Pancreas (tissue), 10 donors: ENCODE measurements at places on chromosomes 2 and 18. TPM values are rescaled to one million over a fixed set of nuclear protein-coding genes. Genes with fewer than 3 reads are reported as not detected.

- H3K27me3 ChIP-seq, result no peaks in the 10 kb centered on the region
- no peak overlapping the region for H3K27ac ChIP-seq
- peaks cover 17% of the 10 kb centered on the region for H3K4me1 ChIP-seq
- no peak overlapping the region for H3K4me3 ChIP-seq
- H3K36me3 ChIP-seq, result no peaks in the 10 kb centered on the region
Measured at GRCh38 chr2:43303889-43304288, 77.5 kb upstream of the ZFP36L2 start.

DNA sequence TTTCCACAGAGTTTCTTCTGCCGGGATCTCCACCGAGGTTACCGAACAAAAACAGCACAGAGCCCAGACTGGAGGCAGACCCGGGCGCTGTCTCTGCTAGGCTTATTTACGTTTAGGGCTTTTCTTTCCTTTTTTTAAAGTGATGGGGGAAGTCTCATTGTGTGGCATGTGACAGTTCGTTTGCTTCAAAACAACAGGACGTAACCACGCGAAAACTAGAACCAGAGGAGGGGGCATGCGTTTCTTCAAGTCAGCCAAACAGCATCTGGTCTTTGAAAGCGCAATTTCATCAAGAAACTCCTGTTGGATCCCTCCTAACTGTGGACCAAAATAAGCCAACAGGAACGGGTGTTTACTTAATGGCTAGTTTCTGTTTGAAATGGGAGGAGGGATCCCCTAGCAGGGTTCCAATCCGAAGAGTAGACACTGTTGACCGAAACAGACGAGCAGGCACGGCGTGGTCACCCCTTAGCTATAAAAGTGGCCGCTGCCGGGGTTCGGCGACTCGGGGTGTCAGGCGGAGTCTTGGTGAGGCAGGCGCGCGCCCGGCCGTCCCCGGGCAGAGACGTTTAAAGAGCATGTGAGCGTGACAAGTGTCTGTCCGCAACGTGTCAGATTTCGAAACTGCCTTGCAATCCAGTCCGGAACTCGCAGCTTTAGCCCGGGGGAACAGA is 997 bp upstream of the TGIF1 start:
- H3K4me1 ChIP-seq, result peaks cover 7% of the 10 kb centered on the region
- peak; percentile 81 for DNase-seq
- H3K27me3 ChIP-seq, result no peaks in the 10 kb centered on the region
- H3K4me3 ChIP-seq, result peak overlapping the region; percentile 81
- no peaks in the 10 kb centered on the region for H3K36me3 ChIP-seq

DNA sequence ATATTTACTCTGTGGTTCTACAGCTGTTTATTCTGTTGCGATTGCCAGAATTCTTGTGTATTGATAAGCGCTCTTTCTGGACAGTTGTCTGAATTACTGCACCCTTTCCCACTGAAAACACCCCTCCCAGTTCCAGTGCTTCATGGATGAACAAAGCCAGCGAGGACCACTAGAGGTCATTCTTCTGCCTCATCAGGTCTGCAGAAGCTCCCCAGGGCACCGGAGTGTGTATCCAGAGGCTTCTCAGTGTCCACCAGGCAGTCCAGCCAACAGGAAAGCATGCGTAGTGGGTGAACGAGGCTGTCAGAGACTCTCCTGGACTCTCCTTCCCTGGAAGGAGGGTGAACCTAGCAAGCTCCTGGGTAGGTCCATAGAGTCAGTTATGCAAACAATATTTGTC is 40.6 kb upstream of the INHBB start:
- no peak overlapping the region for H3K4me3 ChIP-seq
- H3K4me1 ChIP-seq, result no peaks in the 10 kb centered on the region
- no peak overlapping the region for H3K27ac ChIP-seq
- no peaks in the 10 kb centered on the region for H3K27me3 ChIP-seq
- H3K36me3 ChIP-seq, result no peaks in the 10 kb centered on the region

- peaks cover under 1% of the 10 kb centered on the region for H3K4me1 ChIP-seq
- peak; percentile 33 for DNase-seq
- no peaks in the 10 kb centered on the region for H3K27me3 ChIP-seq
- H3K4me3 ChIP-seq, result no peak overlapping the region
- no peaks in the 10 kb centered on the region for H3K36me3 ChIP-seq
Measured at GRCh38 chr18:519019-519879, 18.7 kb upstream of the COLEC12 start.

- H3K27me3 ChIP-seq, result no peaks in the 10 kb centered on the region
- H3K27ac ChIP-seq, result no peak overlapping the region
- H3K36me3 ChIP-seq, result no peaks in the 10 kb centered on the region
- no peak overlapping the region for H3K4me3 ChIP-seq
- DNase-seq, result no peak
- no peaks in the 10 kb centered on the region for H3K4me1 ChIP-seq
Measured at GRCh38 chr18:46868169-46868921, 49.0 kb downstream of the PIAS2 start.

- H3K36me3 ChIP-seq, result no peaks in the 10 kb centered on the region
- no peaks in the 10 kb centered on the region for H3K4me1 ChIP-seq
- H3K4me3 ChIP-seq, result no peak overlapping the region
- no peak for DNase-seq
- no peaks in the 10 kb centered on the region for H3K27me3 ChIP-seq
Measured at GRCh38 chr18:9638886-9639285, 24.5 kb upstream of the PPP4R1 start.

DNA sequence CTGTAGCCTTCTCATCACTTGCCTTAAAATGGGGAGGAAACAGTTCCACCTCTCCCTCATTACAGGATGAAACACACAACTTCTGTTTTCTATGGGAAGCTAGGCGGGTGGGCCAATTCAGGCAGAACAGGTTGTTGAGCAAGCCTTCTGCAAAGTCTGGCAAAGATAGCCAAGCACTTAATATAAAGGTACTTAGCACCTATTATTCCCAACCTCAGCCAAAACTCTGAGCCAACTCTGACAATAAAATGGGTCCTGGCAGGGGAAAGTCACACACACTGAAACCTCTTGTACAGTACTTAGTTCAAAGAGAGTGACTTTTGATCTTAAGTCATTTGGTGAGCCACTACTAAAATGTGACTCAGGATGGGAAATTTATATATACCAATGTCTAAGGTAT is 15.8 kb upstream of the SOCS6 start:
- H3K4me3 ChIP-seq, result no peak overlapping the region
- H3K4me1 ChIP-seq, result no peaks in the 10 kb centered on the region
- no peaks in the 10 kb centered on the region for H3K27me3 ChIP-seq
- no peak overlapping the region for H3K27ac ChIP-seq

DNA sequence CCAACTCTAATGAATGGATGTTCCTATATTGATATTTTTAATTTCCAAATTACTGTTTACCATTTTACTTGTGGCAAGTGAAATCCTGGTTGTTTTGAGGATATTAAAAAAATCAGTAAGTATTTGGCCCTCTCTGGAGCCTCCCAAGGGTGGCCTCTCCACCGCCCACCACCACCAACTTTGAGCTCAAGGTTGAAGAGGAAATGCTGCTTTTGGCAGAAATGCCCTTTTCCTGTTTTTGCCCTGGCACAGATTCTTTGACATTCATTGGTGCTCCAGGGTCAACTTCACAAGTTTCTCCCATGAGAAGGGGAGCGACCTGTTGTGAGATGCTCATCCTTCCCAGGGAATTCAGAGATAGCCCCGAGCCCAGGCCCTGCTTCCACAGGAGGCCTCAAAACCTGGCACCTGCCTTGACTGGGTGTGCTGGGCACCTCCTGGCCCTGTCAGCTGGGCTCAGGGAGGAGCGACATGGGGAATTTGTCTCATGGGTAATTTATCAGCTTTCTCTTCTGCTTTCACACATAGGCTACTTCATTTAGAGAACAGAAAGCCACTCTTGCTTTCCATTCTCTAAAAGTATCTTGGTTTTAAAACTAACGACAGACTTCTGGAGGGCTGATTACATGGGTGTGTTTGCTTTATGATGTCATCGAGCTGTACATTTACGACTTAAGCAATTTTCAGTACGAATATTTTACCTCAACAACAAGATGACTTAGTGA is 6.9 kb downstream of the CD8A start:
- H3K4me3 ChIP-seq, result no peak overlapping the region
- no peak overlapping the region for H3K27ac ChIP-seq
- H3K27me3 ChIP-seq, result no peaks in the 10 kb centered on the region
- no peaks in the 10 kb centered on the region for H3K36me3 ChIP-seq
- H3K4me1 ChIP-seq, result no peaks in the 10 kb centered on the region

DNA sequence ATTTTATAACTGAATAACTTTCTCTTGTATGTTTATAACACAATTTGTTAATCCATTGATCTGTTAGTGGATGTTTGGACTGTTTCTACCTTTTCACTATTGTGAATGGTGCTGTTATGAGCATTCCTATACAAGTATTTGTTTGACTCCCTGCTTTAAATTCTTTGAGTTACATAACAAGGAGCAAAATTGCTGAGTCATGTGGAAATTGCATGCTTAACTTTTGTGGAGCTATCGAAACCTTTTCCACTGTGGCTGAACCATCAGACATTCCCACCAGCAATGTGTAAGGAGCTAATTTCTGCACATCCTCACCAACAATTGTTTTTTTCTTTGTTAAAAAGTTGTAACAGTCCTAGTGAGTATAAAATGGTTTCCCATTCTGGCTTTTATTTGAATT is 415.5 kb downstream of the CBLN2 start:
- H3K4me3 ChIP-seq, result no peak overlapping the region
- no peak overlapping the region for H3K27ac ChIP-seq
- no peak for DNase-seq
- no peaks in the 10 kb centered on the region for H3K27me3 ChIP-seq
- H3K36me3 ChIP-seq, result no peaks in the 10 kb centered on the region

DNA sequence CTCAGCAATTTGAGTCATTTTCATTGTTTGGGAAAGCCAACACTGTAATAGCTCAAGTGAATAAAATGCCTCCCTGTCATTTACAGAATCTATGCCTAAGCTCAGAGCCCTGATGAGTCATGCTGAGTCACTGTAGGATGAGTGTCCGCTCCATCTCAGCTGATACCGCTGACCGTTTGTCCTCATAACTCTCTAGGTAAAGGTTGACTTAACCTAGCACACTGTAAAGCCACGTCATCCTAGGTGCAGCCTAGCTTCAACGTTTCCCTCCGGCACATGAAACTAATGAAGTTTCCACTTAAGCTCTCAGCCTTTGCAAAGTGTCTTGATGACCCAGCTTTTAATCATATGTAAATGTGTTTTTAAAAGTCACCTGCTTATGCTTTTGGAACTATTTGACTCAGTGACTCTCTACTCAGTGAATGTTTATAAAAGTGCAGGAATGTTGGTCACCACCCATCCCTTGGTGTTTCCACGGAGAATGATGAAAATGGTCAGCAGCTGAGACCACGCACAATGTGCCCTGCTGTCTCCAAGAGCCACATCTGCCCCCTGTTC is 154.0 kb downstream of the PMAIP1 start:
- no peak overlapping the region for H3K4me3 ChIP-seq
- no peaks in the 10 kb centered on the region for H3K36me3 ChIP-seq
- no peak overlapping the region for H3K27ac ChIP-seq
- H3K4me1 ChIP-seq, result no peaks in the 10 kb centered on the region
- DNase-seq, result no peak

- H3K4me1 ChIP-seq, result no peaks in the 10 kb centered on the region
- H3K36me3 ChIP-seq, result no peaks in the 10 kb centered on the region
Measured at GRCh38 chr2:60808330-60808801, 52.3 kb downstream of the PAPOLG start.

DNA sequence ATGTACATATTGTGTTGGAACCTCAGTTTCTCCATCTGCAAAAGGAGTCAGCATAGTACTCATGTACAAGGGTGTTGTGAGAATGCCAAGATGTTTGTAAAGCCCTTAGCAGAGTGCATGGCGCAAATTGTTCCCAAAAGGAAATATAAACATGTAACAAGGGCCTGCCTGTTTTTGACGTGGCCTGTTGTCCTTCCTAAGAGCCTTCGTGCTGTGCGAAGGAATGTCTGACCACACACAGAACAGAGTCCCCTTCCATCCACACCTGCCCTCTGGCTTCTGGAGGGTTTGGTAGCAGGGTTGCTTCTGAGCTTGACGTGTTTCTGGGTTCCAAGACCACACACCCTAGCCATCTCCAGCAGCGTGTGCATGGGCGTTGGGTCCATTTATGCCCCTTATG is 34.9 kb downstream of the CABLES1 start:
- H3K4me3 ChIP-seq, result no peak overlapping the region
- H3K4me1 ChIP-seq, result no peaks in the 10 kb centered on the region
- no peak for DNase-seq

- no peaks in the 10 kb centered on the region for H3K36me3 ChIP-seq
- H3K27me3 ChIP-seq, result no peaks in the 10 kb centered on the region
- H3K4me1 ChIP-seq, result no peaks in the 10 kb centered on the region
- no peak overlapping the region for H3K27ac ChIP-seq
- H3K4me3 ChIP-seq, result no peak overlapping the region
- DNase-seq, result no peak
Measured at GRCh38 chr2:220174826-220175225, 547.4 kb downstream of the SLC4A3 start.

DNA sequence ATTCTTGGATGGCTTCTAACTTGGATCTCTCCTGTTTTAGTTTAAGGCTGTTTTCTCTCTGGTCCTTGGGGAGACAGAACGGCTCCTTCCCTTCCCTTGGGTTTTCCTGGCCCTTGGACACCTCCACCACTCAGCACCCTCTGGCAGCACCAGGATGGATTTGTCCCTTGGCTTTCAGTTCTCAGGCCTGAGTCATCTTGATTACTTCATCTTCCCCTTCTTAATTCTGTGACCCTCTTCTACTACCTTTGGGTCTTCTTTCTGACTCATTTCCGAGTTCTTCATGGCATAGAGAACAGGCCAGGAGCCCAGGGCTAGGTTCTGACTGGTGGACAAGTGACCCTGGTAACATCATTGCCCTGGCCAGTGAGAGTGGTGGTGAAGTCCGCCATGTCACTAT is 14.9 kb downstream of the IGFBP2 start:
- no peaks in the 10 kb centered on the region for H3K27me3 ChIP-seq
- H3K27ac ChIP-seq, result no peak overlapping the region
- H3K4me1 ChIP-seq, result peaks cover 52% of the 10 kb centered on the region
- no peak overlapping the region for H3K4me3 ChIP-seq

DNA sequence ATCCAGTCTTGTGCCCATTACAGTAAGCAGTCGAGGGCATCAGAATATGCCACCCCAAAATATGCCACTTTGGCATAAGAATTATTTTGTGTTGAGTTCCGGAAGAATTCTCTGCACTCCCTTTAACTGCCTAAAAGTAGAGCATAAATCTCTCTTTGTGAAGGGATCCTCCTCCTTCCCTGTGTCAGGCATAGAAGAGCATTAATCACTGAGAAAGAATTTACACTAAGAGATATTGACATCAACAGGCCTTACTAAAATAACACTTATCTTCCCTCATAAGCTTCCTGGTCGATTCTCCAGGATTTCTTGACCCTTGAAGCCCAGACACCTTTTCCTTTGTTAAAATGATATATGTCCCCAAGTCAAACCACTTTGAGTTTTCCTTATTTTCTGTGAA is 27.6 kb upstream of the KYNU start:
- H3K4me1 ChIP-seq, result no peaks in the 10 kb centered on the region
- H3K27me3 ChIP-seq, result no peaks in the 10 kb centered on the region
- H3K27ac ChIP-seq, result no peak overlapping the region

- no peak for DNase-seq
- H3K4me1 ChIP-seq, result no peaks in the 10 kb centered on the region
- H3K27ac ChIP-seq, result no peak overlapping the region
- no peak overlapping the region for H3K4me3 ChIP-seq
- no peaks in the 10 kb centered on the region for H3K36me3 ChIP-seq
Measured at GRCh38 chr2:220394433-220394832, 767.0 kb downstream of the SLC4A3 start.

Gene CIDEA
- not detected for total RNA-seq

Gene MPP4
- total RNA-seq, result not detected

Gene LDAH
- total RNA-seq, result 7.2 TPM

Gene LRRC30
- not detected for total RNA-seq

Gene ANTXR1
- 6.5 TPM for total RNA-seq

Gene STEAP3
- total RNA-seq, result 18.5 TPM

Gene DNER
- total RNA-seq, result 0.35 TPM

Gene NRP2
- 8.2 TPM for total RNA-seq

Gene FZD7
- total RNA-seq, result 2.7 TPM

Gene TCF4
- total RNA-seq, result 11.5 TPM

Gene VWA3B
- not detected for total RNA-seq

Gene MALL
- total RNA-seq, result 12.9 TPM
